ENCODE measurements at places on chromosomes 1 and 21.

DNA sequence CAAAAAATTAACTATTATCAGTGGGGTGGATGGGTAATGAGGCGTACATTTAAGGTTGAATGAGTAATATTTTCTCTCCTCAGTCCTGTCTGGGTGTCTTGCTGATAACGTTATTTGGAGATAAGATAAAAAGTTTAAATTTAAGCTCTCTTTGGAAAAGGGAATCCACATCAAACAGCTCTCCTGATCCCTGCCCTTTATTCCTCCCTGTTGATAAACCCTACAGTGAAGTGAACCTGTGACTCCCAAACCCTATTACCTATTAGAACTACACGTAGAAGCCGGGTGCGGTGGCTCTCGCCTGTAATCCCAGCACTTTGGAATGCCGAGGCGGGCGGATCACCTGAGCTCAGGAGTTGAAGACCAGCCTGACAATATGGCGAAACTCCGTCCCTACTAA is 9.9 kb upstream of the GPR161 start:
- DNase-seq: no peak

DNA sequence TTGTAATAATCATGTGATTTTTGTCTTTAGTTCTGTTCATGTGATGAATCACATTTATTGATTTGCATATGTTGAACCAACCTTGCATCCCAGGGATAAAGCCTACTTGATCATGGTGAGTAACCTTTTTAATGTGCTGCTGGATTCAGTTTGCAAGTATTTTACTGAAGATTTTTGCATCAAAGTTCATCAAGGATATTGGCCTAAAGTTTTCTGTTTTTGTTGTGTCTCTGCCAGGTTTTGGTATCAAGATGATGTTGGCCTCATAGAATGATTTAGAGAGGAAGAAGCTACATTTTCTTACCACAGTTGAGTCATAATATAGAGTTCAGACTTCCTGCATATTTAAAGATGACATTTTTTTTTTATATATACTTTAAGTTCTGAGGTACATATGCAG is 455.9 kb downstream of the PLPP3 start:
- no peak for DNase-seq

- DNase-seq: no peak
Observed at GRCh38 chr21:19842601-19843000, 1155.6 kb upstream of the NCAM2 start.

DNA sequence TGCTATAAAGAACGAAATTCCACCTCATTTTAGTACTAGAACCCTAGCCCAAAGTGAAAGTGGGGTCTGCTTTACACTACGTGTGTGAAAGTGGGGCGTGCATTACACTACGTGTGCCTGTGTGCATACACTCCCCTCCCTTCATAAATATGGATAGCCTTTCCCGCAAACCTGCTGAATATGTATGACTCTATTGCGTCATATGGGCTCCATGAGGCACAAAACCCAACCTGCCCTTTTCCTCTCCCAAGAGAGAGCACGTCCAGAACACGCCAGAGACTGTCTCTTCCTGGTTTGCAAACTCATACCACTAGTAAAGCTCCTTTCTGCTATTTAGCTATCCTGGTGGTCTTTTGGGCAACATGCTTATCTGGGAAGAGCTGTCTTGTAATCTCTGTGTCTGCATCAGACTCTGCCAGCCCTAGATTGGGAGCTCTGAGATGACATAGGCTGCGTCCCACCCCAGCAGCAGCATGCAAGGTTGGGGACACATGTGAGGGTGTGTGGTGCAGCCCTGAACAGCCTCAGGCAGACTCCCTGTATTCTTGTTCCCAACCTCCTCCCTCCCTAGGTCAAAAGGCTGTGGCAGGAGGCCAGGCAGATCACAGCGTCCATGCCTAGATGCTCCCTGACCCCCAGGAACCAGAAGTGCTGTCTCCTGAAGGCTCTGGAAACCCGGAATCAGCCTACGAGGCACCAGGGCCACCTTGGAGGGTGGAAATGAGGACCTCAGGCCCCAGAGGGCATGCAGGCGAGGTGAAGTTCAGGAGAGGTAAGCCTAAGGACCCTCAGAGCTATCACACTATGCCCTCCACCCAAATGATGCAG is 12.3 kb upstream of the PADI1 start:
- no peak for DNase-seq

GRCh38 chr1:24970926-24971875 is 41.1 kb upstream of the RUNX3 start:
- DNase-seq: no peak

GRCh38 chr1:48688102-48688760 is 88.5 kb downstream of the BEND5 start:
- DNase-seq: peak; percentile 15

DNA sequence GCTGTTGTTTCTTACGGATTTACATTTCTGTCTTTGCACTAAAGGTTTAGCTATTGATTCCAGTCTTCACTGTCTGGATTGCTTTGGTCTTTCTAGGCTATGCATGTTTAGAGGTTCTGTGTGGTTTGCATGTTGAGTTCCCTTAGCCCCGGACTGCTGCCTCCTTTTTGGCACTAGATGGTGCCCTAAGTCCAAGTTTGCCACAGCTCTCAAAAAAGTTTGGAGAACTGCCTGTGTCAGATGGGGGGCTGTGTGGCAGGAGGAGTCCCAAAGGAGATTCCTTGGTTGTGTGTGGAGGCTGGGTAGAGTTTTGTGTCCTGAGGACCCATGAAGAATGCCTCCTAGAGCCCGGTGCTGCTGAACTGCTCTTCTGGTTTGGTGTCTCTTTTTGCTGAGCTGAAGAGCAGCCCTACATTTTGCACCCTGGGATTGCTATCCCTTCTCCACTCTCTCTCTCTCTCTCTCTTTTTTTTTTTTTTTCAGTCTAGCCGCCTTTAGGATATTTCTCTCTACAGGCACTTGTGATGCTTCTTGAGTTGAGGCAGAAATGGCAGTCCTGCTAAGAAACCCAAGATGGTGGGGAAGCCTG is 74.4 kb downstream of the PTGS2 start:
- DNase-seq: peak; percentile 76

GRCh38 chr1:181386951-181387350 is 96.4 kb upstream of the CACNA1E start:
- DNase-seq: no peak

- DNase-seq: no peak
Observed at GRCh38 chr21:21286170-21286798, 288.1 kb downstream of the NCAM2 start.

- DNase-seq: peak; percentile 26
Observed at GRCh38 chr1:8889925-8890785, 11.7 kb upstream of the ENO1 start.

GRCh38 chr1:246790833-246791232 is 66.6 kb downstream of the SCCPDH start:
- no peak for DNase-seq

DNA sequence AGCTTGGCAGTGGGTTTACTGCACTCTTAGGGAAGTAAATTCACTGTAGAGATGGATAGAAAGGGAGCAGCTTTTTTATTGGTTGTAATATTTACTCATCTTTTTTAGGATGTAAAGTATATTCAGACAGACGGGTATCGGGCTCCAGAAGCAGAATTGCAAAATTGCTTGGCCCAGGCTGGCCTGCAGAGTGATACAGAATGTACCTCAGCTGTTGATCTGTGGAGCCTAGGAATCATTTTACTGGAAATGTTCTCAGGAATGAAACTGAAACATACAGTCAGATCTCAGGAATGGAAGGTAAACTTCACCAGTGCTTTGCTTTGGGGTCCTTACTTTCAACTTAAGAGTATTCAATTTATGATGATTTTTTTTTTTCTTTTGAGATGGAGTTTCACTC is 3.2 kb downstream of the UHMK1 start:
- no peak for DNase-seq

DNA sequence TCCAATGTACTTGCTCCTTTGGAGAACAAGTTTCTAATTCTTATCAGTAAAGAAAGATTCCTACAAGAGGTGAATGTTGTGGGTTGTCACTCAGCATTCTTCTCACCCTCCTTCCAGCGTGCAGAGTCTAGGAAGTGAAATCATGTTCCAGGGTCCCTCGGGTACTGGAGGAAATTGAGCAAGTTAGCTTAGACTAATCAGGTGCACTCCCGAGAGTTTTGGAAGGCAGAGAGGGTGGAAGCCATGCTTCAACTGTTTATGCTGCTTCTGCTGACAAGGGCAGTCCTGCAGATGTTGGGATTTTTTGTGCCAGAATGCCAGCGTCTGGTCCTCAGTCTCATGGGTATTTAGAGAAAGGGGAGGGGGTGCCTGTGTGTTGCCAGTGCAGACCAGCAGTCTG is 5.3 kb upstream of the C1orf115 start:
- no peak for DNase-seq

DNA sequence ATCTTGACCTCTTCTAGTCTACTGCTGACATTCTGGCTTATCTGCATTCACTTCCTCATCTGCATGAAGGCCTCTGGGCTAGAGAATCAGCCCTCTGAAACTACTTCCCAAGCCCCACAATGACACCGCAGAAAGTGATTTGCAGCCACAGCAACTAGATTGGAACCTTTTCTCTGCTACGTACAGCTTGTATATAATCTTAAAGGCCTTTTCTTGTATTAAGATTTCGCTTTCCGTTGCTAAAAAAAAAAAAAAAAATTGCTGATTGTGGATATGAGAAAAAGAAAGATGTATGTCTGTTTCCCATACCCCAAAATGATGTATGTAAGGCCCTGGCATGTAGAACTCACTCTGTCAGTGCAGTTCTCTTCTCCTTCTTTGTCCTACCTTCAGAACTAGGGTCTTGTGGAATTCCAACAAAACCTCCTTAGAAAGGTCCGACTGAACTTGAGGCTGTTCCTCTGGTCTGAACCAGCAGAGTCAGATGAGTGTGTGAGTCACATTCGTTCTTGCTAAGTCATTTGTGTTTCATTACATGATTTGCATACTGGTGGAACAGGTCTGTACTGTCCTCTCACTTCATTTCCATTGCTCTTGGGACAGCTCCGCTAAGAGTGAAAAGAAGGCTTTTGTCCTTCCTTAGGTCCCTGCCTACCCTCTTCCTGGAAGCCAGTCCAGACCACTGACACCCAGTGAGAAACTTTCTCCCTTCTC is 62.7 kb downstream of the PLPP3 start:
- DNase-seq: peak; percentile 60

DNA sequence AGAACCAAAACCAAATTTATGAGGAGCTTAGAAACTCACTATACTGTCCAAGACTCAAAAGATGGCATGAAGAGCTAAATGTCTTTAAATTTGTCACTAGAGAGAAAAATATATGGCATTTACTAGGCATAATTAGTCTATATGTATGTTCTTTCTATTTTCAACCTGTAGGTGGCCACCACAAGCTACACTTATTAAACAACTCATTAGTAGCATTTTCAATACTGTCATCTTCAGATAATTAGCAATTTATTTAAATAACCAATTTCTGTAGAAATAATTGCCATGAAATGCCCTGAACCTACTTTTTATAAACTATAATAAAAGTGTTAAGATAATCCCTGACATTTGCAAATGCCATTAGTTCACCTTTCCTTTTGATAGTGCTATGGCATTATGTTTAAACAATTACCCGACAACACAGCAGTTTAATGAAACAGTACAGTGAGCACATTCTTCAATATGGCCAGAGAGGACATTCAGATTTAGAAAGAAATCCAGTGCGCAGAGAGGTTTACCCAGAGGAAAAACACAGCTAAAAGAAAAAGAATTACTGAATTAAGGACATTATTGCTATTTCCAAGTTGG is 522.5 kb downstream of the PTBP2 start:
- no peak for DNase-seq

GRCh38 chr1:229047161-229047839 is 223.6 kb upstream of the RAB4A start:
- no peak for DNase-seq

DNA sequence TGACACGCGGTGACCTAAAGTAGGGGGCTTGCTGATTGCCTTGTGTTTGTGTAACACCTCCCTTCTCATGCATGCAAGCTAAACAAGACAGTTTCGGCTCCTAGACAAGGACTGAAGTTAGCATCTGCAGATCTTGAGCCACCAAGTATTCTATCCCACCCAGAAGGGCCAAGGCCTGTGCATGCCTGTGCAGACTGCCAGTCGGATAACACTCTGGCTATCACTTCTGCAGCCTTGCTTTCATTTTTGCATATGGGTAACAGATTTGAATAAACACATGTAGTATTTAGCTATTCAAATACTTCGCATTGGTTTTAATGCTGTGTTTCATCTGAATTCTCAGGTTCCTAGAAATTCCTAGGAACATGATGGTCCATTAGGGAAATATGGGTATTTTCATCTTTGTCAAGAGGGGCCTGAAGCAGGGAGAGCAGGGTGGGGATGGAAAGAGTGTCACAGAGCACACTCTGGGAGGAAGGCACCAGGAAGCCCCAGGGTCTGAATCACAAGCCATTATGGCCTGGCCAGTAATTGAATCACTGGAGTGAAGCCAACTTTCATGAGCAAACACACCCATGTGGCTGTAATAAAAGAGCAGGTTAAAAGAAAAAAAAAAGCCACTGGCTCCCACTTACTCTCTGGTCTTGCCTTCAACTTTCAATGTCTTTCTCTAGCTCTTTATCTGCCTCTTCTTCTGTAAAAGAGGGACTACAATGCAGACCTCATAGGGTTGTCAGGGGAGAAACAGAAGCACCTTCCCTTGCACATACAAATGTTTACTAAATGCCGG is 28.3 kb downstream of the GADD45A start:
- DNase-seq: peak; percentile 68

GRCh38 chr1:111422546-111423391 is 4.8 kb downstream of the OVGP1 start:
- DNase-seq: peak; percentile 72

GRCh38 chr1:180502361-180503279 is at the start of gene ACBD6:
Gene ACBD6, minus strand, starts transcription at chr1:180502577. Its CDS starts 311 bp downstream, at chr1:180502266.
- peak; percentile 92 for DNase-seq

GRCh38 chr1:208238710-208239472 is 5.3 kb downstream of the PLXNA2 start:
- peak; percentile 52 for DNase-seq

DNA sequence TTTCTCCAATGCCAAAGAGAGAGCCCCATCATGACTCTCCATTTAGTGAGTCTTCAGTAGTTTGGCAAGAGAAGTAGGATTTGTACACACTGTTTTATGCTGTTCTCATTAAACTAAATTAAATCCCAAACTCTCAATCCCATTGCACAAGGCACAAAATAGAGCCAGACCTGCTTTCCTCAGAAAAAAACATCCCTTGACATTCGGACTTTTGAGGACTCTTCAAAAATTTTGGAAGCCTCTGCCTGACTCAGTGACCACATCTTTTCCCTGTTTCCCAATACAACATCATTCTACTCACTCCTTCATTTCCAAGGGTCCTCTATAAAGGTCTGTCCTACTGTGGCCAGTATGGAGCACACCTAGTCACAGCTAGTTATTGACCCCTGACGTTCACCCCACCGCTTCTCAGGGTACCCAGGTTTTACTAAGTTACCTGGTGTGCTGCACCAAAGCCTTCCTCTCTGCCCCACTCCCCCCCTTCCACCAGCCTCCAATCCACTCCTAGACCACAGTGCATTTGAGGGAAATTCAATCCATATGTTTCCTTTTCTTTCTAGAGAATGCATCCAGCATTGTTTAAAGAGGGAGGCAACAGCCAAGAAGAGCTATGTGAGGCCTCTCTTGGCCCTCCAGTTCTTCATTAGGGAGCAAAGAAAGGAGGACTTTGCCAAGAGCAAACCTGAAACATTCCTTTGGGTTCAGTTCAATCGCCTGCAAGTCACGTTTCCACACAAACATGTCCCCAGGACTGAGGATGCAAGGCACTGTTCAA is 428.7 kb downstream of the PLPP3 start:
- no peak for DNase-seq

- no peak for DNase-seq
Observed at GRCh38 chr1:60425528-60425927, 352.0 kb upstream of the C1orf87 start.

GRCh38 chr1:117857418-117857817 is 72.0 kb downstream of the GDAP2 start:
- DNase-seq: no peak

- no peak for DNase-seq
Observed at GRCh38 chr1:7026169-7026568, 240.9 kb downstream of the CAMTA1 start.

GRCh38 chr1:100627054-100627716 is 89.2 kb downstream of the GPR88 start:
- no peak for DNase-seq
